Stimulated activated CD4-positive, alpha-beta T cell treated with anti-CD3 and anti-CD28 coated beads, Interleukin-15, amount 100 ng/mL, for 1 hour (primary cell): ENCODE measurements at places on chromosomes 3 and 15.

- no peak for DNase-seq
Measured at GRCh38 chr3:146128939-146129338, 32.0 kb downstream of the PLOD2 start.

- no peak for DNase-seq
Measured at GRCh38 chr3:27827041-27827440, 104.9 kb upstream of the EOMES start.

DNA sequence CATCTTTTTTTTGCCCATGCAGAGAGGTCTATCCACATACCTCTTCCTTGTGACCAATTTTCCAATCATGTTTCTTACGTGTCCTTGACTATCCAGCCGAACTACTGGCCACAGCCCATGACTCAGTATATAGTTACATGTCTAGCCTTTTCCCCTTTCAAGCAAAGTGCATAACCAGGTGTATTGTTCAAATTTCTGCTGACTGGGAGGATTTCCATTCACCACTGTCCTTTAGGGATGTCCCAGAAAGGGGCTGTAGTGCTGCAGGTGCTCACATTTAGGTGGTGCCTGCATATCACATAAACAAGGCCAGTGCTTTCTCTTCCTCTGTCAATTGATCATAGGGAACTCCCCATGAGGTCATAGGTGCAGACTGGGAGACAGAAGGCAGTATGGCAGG is 69.4 kb upstream of the ALDH1A3 start:
- DNase-seq, result no peak

GRCh38 chr3:192862408-192863090 is 55.1 kb downstream of the MB21D2 start:
- no peak for DNase-seq

GRCh38 chr3:48428572-48429316 is 1.1 kb downstream of the PLXNB1 start:
- no peak for DNase-seq

DNA sequence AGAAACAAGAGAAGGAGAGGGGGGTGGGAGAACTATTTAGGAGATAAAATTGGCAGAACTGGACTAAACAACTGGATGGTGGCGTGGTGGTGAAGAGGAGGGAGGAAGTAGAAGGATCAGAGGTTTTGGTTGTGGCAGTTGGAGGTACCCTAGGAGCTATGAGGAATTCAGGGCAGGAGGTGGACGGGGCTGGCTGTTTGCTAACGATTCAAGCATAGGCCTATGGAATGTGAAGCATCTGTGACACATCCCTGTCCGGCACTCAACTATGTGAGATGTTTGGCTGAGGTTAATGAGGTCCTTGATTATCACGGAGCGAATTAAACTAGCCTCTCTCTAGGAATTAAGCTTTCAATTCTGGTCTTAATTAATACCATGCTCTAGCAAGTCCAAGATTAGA is 13.5 kb downstream of the TARS3 start:
- no peak for DNase-seq

- no peak for DNase-seq
Measured at GRCh38 chr3:162269636-162270458, 773.2 kb downstream of the OTOL1 start.

GRCh38 chr15:56587686-56588085 is 122.7 kb upstream of the MNS1 start:
- no peak for DNase-seq

GRCh38 chr15:36877796-36878683 is 222.3 kb downstream of the MEIS2 start:
- no peak for DNase-seq

DNA sequence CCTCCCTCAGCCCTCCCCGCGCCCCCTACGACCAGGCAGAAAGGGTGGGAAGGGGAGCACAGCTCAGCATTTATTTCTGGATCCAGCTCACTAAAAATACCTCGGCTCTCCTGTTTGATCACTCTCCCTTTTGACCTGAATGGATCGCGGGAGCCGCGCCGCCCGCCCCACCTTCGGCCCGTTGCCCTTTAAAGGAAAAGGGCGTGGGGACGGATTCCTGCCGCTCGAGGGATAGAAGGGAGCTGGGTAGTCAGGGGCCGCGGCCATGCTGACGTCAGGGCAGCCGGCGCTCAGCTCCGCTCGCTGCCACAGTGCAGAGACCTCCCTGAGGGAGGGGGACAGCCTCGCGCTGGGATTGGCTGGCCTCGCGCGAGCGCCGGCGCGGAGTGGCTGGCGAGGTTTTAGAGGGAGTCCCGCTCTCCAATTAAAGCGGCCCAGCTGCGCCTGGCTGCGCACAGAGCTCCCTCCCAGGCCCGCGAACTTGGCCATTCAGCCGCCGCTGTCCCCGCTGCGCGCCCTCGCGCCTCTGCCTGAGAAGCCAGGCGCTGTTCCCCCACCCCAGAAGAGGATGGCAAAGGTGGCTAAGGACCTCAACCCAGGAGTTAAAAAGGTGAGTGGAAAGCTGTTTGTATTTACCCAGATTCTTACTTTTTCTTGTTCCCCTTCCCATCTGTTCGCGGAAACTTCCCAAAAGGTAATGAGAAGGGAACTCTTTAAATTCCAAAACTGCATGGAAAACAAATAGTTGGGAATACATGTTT is at the start of gene LMCD1:
Gene LMCD1 (plus strand): TSS at position 453 of the 761 bp plus-strand sequence. CDS start 116 bp downstream, at position 569.
- peak; percentile 69 for DNase-seq

GRCh38 chr15:75161106-75161916 is 40.4 kb upstream of the C15orf39 start:
- DNase-seq, result no peak

DNA sequence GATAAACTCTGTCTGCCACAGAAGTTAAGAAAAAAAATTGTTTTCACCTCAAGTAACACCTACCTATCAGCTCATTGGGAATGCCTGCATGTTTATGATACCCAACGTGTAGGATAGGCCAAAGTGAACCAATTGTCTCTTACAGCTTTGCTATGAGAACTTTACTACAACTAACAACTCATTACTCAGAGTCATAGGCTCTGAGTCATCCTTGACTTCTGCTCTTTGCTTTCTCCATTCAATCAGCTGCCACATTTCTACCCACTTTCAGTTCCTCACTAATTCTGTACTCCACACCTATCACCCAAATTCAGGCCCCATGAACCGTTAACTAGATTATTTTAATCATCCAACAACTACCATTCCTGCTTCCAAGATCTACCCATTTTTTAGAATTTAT is 843.9 kb downstream of the TUSC7 start:
- DNase-seq, result no peak

DNA sequence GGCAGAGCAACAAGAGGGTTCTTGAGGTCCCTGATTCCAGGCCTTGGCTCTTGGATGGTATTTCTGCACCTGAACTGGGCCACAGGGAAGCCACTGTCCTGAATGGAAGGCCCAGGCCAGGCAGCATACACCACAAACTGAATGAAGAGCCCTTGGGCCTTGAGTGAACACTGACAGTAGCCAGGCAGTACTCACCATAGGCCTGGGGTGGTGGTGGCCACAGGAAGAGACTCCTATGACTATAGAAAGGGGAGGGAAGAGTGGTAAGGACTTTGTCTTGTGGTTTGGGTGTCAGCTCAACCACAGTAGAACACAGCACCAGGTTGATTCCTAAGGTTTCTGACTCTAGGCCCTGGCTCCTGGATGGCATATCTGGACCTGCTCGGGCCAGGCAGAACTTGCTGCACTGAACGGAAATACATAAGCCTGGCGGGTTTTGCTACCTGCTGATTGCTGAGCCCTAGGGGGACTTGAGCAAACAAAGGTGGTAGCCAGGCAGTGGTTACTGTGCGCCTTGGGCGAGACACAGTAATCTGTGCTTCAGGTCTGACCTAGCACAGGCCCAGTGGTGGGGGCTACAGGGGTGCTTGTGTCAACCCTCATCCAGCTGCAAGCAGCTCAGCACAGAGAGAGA is 241.4 kb downstream of the ISL2 start:
- DNase-seq, result no peak

DNA sequence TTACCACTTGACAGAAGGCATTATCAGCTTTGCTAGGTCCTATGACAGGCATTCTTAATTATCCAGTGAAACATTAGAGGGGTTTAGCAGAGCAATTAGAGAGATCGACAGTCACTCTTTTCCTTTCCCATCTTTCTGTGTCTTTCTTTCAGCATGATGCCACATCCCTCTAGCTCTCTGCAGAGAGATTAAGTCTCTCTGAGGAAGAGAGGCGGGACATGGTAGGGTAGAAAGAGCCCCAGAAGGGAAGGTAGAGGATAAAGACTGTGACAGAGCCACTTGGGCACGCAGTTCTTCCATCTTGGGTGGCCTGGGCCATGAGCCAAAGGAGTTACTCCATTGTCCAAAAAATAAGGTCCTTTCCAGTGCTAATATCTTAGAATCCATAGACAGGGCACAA is 55.8 kb downstream of the HHLA2 start:
- no peak for DNase-seq

- no peak for DNase-seq
Measured at GRCh38 chr15:83943849-83944404, 290.0 kb downstream of the ADAMTSL3 start.

DNA sequence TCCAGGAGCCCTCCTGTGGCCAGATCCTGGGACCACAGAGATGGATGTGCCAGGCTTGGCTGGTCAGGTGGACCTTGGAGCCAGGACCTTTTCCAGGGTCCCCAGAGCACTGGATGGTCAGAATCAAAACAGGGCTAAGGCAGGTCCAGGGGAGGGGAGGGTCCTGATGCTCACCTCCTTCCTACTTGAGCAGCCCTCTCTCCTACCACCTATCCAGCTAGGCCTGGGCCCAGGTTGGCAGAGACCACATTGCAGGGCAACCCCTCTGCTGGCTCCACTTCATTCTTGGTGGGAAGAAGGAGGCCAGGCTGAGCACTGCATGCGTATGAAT is 28.5 kb upstream of the SFMBT1 start:
- no peak for DNase-seq

DNA sequence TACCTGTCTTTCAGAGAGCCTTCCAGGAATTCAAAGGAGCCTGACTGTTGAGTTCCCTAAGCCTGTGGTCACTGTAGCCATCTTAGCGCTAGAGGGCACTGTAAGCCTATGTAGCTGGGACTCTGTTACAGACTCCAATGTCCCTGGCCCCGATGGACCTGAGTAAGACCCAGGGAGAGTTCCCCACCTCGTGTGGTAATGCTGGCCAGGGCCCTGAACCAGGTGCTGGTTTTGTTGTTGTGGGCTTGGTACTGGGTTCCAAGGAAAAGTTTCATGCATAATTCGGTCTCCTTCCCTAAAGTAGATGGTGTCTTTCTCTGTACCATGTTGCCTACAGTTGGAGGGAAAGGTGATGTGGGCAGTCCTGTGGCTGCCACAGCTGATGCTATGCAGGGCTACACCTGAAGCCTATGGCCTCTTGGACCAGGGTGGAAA is 32.4 kb downstream of the CDAN1 start:
- peak; percentile 17 for DNase-seq

DNA sequence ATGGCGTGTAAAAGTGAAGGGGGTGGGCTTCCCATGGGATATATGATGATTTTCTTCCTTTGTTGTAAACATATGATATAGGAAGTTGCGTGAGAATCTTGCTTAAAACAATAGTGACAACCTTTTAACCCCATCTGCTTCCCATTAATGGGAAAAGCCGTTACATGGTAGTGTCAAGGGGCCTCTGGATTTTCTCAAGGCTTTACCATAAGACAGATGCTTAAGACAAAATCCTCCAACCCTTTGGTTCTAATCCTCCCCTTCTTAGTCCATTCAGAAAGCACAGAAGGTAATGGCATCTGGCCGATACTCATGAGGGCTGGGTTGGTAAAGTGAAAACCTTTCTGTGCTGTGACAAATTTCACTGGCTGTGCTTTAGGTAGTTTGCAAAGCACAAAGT is 25.0 kb downstream of the DPH3 start:
- no peak for DNase-seq

DNA sequence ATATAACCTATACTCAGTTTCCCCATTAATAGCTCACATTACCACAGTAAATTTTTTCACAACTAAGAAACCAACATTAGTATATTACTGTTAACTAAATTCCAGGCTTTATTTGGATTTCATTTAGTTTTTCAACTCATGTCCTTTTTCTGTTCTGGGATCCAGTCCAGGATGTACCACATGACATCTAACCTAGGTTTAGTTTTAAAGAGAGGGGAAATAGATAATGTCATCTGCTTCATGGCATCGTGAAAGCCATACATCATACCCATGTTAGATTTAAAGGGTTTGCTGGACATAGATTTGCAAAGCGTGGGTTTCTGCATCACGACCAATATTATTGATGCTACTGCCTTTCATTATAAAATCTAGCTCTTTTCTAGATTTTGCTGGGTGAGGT is 33.2 kb upstream of the RPP14 start:
- DNase-seq, result no peak

GRCh38 chr15:95284933-95285421 is 1045.5 kb upstream of the NR2F2 start:
- no peak for DNase-seq

DNA sequence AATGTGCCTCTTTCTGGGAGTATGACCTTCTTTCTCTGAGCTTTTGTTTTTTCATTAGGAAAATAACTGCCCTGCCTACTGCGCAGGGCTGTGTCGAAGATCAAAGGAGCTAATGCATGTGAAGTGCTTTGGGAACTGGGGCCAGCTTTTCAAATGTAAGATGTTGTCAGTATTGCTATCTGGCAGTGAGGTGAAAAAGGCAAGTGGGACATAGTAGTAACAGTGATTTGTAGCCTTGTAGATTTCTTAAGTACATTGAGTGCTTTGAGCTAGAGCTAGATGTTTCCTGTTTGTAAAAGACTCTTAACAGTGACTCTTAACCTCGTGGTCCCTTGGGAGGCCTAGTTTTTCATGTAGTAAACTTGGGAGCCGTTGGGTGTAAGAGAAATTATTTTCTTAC is 126.5 kb downstream of the ECT2 start:
- DNase-seq, result no peak

GRCh38 chr15:92294759-92295158 is 98.9 kb upstream of the ST8SIA2 start:
- no peak for DNase-seq

- no peak for DNase-seq
Measured at GRCh38 chr3:19263606-19264005, 115.3 kb downstream of the KCNH8 start.

GRCh38 chr3:98563661-98564281 is 29.6 kb downstream of the CPOX start:
- no peak for DNase-seq

DNA sequence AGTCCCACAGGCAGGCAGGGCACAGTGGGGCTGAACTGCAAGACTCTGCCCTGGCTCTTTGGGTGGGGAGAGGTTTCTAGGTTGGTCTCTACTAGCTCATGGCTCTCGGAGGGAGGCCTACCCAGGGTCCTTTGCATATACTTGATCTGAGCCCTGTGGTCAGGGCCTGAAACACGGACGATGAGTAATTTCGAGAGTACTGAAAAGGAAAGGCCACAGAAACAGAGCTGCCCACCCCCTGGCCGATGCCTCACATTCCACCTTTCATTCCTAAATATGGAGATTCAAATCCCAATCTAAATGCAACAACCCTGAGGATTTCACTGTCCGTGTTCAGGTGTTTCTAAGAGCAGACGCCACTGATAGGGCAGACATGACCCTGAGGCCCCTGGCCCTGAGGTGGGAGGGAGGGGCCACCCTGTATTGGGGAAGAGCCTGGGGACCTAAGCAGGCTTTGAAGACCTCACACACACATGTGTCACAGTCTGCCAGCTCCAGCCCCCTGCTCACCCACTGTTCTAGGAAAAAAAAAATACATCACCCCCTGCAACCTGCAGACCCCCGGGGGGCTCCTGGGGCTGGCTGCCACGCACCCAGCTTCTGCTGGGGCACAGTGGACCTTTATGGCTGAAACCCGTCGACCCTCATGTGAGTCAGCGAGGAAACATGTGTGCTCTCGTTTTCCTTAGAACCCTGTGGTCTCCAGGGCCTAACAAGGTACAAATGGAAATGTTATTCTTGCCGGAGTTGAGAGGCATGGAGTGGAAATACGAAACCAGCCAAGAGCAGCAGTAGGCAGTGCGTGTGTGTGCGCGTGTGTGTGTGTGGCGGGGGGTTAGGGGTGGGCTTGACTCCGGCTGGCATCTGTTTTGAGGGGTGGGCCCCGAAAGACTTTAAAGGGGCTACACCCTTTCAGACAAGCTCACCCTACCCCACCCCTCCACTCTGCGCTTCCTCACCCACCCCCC is 112.7 kb downstream of the CHSY1 start:
- no peak for DNase-seq
